ENCODE measurements at places on chromosomes 4 and X.

GRCh38 chr4:83212041-83212851, 72.4 kb downstream of the COQ2 start:
- DNase-seq: no peak

- no peak for DNase-seq
These were observed at the start of gene ZFP42 for GRCh38 chr4:187995322-187996207. Gene ZFP42, plus strand, starts transcription at chr4:187995771. Its CDS starts 7,037 bp downstream, at chr4:188002808.

DNA sequence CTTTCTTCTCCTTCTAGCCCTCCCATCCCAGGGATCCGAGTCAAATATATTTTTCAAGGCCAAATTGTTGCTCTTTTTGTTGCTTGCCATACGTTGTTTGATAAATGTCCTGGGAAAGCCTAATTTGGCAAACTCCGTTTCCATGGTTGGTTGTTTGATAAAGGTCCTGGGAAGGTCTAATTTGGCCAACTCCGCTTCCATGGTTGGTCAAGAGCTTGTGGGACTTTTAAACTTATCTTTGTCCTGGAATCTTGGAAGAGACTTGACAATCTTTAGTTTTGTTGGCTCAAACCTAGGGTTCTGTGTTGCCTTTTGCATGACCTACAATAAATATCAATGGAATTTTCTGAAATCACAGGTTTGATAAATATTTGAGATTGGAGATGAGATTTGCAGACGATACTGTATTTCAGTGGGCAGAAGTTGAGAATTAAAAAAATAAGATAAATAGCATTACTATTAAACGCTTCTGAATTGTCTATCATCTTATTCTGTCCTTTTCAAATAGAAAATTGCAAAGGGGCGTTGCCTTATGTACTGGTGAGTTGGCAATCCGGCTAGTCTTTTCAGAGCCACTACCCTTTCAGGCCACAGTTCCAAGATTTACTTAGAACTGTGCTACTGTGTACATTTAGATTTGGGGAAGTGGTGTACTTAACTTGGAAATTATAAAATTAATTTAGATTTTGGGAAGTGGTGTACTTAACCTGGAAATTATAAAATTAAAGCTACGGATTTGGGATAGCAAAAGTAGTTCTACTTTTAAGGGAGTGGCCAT, 804 bp downstream of the OSTC start:
- no peak for DNase-seq

DNA sequence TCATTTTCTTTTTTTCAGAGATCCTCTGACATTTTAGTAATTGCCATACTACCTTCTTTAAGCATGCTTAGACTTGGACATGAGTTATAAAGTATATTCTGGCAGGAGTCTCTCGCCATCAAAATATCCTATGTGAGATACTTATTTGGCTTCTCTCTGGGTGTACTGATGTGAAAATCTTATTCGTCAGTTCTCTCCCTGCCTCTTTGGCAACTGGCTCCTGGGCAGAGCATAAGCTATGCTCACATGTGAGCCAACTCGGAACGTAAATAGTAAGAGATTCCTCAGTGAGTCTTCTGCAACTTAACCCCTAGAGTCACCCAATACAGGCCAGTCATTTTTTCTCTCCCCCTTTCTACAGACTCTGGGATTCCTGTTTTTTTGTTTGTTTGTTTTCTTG, 91.6 kb downstream of the MAGEB17 start:
- DNase-seq: no peak

DNA sequence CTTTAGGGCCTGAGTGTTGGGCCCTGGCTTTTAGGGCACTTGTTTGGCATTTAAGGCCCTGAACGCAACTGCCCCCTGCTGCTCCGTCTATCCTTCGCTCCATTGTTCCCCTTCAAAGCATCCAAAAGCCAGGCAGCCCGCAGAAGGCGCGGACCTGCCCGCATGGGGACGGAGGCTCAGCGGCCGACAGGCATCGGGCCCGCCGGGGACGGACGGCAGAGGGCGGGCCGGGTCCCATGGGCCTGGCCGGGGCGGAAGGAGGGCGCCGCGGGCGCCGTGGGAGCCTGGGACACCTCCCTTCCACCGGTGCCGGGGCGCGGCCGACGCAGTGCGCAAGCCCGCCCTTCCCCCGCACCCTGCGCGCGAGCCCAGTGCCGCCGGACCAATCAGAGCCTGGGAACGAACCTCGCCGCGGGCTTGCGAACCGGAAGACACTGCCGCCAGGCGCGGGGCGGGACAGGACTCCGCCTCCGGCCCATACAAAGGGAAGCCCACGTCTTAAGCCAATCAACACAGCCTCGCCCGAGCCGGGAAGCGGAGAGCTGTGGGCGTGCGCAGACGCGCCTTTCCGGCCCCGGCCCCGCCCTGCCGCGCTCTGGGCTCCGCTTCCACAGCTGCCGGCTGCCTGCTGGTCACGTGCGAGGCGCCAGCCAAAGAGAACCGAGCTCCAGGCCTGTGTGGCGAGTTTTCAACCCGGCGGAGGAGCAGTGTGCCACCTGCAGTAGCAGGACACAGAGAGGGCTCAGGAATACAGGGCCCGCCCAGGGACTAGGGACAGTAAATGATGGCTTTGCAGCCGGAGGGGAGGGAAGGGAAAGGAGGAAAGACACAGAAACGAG, 2.1 kb upstream of the ARHGAP4 start:
- peak; percentile 77 for DNase-seq

- DNase-seq: no peak
These were observed 119.8 kb upstream of the SLC34A2 start for GRCh38 chr4:25535701-25536473.

DNA sequence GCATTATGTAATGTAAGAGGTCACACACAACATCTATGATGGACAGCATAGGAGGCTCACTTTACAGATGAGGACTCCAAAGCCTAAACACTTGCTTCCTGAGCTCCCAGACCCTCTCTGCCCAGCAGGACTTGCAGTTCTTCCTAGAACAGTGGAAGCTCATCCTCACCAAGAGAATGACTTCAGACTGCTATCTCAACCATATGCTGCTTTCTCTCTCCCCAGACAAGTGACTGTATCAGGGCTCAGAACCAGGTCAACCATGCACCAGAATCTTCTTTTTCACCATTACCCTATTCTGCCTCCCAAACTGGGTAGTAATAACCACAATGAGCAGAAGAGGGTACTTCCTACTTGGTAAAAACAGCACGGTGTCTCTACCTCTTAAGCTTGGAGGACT, 12.2 kb downstream of the RNF150 start:
- no peak for DNase-seq

- DNase-seq: no peak
These were observed 13.8 kb downstream of the MAD2L1 start for GRCh38 chr4:120052856-120053255.
